Skeletal muscle cell (primary cell): ENCODE measurements at places on chromosomes 7 and 10.

DNA sequence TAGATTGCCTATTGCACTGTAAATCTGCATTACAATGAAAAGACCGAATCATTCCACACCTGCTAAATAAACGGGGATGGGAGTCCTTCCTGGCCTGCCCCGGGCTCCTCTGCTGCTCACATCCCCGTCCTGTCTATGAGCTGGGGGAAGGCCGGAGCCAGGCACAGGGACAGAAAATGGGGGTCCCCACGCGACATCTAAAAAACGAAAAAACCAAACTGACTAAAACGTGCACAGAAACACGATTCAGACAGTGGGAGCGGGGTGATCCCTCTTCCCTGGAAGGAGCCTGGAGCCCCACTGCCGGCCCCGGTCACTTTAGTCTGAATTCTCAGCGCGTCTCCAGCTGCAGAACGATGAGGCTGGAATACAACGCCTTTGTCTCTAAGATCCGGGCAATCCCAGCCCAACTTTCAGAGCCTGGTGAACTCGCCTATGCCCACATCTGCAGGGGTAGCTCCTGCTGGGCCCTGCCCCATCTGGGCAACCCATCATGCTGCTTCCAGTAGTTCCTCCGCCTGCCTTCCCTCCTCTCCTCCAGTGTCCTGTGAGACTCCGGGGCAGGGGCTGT is 78.0 kb downstream of the ADARB2 start:
- DNase-seq = no peak

- no peak for DNase-seq
Measured at GRCh38 chr10:44049301-44050015, 335.4 kb downstream of the CXCL12 start.

GRCh38 chr10:96714031-96714590 is 6.2 kb downstream of the PIK3AP1 start:
- no peak for DNase-seq

- no peak for DNase-seq
Measured at GRCh38 chr7:39659356-39660013, 36.1 kb downstream of the RALA start.

DNA sequence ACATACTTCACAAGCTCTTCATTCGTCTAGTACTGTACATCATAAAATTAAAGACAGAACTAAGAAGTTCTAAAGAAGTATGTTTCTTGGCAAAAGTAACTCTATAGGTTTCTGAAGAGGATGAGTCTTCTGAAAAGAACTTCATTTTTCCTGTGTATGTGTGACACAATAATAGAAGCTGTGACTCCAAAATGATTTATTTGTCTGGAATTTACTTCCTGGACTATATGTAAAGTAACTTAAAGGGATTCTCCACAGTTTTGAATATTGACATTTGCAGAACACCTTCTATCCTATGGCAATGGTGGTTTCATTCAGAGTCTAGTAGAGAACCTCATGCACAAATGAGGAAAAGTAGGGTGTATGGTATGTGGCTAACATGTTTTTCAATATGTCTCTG is 19.8 kb upstream of the CLDN12 start:
- DNase-seq = no peak

DNA sequence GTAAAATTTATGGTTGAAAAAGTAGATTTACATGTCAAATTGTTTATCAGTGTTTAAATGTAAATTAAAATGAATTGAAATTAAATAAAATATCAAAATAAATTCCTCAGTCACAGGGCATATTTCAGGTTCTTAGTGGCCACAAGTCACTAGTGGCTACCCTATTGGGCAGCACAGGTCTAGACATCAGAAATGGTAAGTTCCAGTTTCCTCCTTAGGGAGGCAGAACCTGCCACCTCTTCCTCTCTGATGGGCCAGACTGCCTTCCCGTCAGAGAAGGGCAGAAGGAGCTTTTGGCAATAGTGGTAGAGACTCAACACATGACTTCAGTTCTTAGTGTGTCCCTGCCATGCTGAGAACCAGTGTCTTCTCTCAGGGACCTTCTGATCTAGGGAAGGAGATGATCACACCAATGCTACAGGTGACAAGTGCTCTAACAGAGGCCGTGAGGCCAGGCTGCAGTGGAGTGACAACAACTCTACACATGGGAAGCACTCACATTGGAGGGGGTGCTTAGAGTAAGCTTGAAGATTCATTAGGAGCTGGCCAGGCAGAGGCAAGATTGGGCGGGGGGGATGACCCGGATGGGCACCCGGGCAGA is 14.4 kb upstream of the PCBD1 start:
- DNase-seq = no peak
